Memory B cell (primary cell): ENCODE measurements at places on chromosomes 12 and 14.

- no peak for DNase-seq
Measured at GRCh38 chr12:75945581-75945980, 86.0 kb downstream of the PHLDA1 start.

GRCh38 chr14:101009531-101009930, 106.0 kb upstream of the RTL1 start:
- DNase-seq = no peak

GRCh38 chr14:68636597-68636996, 156.3 kb downstream of the ZFP36L1 start:
- DNase-seq = no peak

- no peak for DNase-seq
Measured at GRCh38 chr14:23217032-23218020, 20.4 kb upstream of the RNF212B start.

GRCh38 chr12:131121705-131122405, 168.1 kb downstream of the ADGRD1 start:
- no peak for DNase-seq

DNA sequence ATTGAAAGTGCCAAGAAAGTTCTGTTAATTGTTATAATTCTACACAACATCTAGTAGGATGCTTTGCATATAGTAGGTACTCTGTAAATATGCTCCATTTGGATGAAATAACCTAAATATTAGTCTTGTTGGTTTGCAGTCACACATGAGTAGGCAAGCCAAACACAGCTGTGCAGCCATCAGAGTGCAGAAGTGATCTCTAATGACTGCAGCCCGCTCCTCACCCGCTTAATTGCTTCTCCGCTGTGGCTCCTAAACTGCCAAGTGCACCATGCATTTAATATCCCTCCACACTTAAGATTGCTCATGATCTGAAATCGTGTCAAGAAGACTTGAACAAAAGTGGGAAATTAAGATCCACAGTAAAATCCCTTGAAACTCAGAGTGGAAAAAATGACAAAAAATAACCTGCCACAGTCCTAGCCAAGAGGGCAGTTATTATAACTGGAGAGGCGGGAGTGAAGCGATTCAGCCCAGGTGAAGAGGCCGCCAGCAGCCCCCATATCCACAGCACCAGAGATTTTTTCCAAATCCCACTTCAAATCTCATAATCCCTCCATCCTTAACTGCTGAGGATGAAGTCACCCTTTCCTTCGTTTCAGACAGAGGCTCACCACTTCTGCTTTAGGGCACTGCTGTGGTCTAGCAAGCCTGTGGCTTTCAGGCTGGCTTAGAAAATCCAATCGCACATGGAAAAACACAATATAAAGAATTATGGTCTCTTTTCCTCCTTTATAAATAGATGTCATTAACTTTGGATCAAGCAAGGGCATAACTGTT, 69.5 kb downstream of the TMEM30B start:
- no peak for DNase-seq

DNA sequence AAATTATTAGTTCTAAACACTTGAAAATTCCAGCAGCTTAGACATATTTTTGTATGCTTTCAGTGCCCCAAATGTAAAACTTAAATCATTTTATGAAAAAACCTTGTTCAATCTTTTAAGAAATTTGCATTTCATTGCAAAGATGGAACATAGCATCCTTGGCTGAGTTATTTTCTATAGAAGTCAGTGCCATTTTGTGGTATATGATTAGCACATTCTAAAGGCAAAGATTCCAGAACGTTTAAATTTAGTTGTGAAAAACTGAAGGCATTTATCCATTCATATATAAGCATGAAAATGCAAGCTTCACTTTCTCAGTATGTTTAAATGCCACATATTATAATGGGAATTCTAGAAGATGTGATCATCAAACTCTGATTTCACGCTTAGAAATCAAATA, 332.1 kb downstream of the APAF1 start:
- DNase-seq = no peak

GRCh38 chr12:54509617-54510016, 12.1 kb downstream of the NCKAP1L start:
- DNase-seq = no peak
